ENCODE measurements at places on chromosomes 5 and 9.

DNA sequence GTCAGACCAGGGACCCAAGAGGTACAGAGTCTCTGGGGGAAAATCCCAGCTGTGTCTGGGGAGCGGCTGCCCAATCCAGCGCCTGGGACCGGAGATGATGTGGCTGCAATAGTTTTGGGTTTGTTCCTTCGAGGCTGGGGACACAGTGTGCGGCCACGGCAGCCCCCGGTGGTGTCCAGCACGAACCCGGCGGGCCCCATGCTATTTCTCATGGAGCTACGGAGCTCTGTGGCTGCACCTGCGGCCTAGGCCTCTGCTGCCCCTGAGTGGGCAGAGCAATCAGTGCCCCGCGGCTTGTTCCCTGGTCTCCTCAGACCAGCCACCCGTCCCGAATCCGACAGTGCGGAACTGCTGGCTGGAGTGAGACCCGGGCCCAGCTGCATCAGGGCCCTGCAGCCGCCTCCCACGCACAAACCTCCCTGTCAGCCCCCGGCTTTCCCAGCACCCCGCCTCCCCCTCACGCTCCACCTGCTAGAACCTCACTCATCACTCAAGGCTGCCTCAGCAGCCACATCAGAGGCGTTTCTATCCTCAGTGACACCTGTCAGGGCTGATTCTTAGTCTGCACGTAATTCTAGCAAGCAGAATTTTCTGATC is 29.0 kb downstream of the SARDH start:
- peak; percentile 82 for DNase-seq

GRCh38 chr5:6820851-6821479 is 107.7 kb downstream of the TENT4A start:
- DNase-seq, result peak; percentile 42

GRCh38 chr9:21803649-21804048 is 1.2 kb downstream of the MTAP start:
- no peak for DNase-seq

- no peak for DNase-seq
Observed at GRCh38 chr9:107261106-107261505, 22.0 kb upstream of the RAD23B start.

GRCh38 chr9:125646217-125646616 is 60.8 kb downstream of the MAPKAP1 start:
- no peak for DNase-seq

DNA sequence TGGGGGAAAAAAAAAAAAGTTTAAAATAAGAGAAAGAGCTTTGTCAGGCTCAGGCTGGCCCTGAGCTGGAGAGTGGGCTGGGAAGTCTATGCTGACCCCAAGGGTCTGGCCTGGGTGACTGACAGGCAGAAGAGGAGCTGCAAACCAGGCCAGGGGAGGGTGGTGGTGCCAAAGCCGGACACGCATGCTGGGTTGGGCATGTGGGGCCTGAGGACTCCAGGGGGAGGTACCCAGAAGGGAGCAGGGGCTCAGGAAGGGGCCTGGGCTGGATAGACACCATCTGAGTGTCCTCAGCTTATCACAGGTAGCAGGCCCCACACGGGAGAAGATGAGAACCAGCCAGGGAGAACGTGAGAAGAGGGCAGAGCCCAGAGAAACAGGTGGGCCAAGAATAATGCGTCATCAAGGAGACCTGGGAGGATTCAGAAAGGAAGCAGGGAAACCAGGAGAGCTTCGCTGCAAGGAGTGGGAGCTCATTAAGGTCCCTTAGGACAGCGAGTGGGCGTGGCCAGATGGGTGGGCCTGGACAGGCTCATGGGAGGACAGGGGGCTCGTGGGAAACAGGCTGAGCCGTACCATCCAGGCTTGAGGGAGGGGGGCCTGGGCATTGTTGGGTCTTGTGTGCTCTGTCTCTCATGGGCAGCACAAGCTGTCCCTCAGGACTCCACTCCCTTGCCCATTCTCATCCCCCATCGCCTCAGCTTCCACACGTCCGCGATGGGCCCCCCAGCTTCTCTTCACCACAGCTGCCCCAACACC is 16.0 kb downstream of the TMOD1 start:
- no peak for DNase-seq

GRCh38 chr9:8186560-8186959 is 387.0 kb upstream of the DMAC1 start:
- no peak for DNase-seq

- DNase-seq, result no peak
Observed at GRCh38 chr5:126949475-126949874, 80.9 kb downstream of the MARCHF3 start.

GRCh38 chr9:121783521-121784507 is 132.4 kb downstream of the DAB2IP start:
- no peak for DNase-seq

GRCh38 chr5:34618371-34619065 is 37.6 kb upstream of the RAI14 start:
- no peak for DNase-seq

Data from stimulated activated CD4-positive, alpha-beta T cell treated with anti-CD3 and anti-CD28 coated beads, Interleukin-4, amount 100 ng/mL, for 4 hours (primary cell).